Gastrocnemius medialis (tissue), 4 donors: ENCODE measurements at places on chromosomes 7 and 10. TPM values are rescaled to one million over a fixed set of nuclear protein-coding genes. Genes with fewer than 3 reads are reported as not detected.

ADIRF gene
- 51.2 TPM for total RNA-seq

DNA sequence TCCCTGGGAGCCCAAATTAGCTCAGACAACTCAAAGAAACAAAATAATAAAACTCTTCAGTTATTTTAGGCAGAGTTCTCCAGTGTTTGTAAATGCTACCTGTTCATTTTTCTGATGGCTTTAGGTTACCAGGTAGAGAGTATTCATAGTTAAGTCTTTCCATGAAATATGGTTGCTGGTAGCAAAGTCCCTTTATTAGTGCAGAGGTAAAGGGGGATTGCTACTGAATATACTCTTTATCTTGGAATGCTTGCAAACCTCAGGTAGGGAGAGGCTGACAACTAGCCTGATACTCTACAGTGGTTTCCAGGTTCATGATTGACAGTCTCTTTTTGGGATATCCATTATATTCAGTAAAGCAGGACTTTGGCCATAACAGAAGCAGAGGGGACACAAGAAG lies 6.5 kb downstream of the TAX1BP1 start:
- peaks cover 57% of the 10 kb centered on the region for H3K4me1 ChIP-seq
- H3K36me3 ChIP-seq: peaks cover 29% of the 10 kb centered on the region
- no peak overlapping the region for H3K4me3 ChIP-seq
- no peaks in the 10 kb centered on the region for H3K27me3 ChIP-seq
- no peak for DNase-seq

STAG3 gene
- not detected for total RNA-seq

PDZD7 gene
- not detected for total RNA-seq

GRCh38 chr10:11886138-11886474 lies 63.0 kb downstream of the PROSER2 start:
- DNase-seq: no peak
- no peaks in the 10 kb centered on the region for H3K27me3 ChIP-seq
- H3K36me3 ChIP-seq: no peaks in the 10 kb centered on the region
- H3K4me3 ChIP-seq: no peak overlapping the region
- no peak overlapping the region for H3K27ac ChIP-seq

DNA sequence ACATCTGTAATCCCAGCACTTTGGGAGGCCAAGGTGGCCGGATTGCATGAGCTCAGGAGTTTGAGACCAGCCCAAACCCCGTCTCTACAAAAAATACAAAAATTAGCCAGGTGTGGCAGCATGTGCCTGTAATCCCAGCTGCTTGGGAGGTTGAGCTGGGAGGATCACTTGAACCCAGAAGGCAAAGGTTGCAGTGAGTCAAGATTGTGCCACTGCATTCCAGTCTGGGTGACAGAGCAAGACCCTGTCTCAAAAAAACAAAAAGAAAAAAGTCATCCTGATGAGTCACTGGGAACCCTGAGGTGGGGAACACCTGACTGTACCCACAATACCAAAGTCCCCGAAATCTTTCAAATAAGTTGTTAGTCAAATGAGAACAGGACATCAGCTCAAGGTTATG lies 80.0 kb downstream of the NEBL start:
- H3K27ac ChIP-seq: no peak overlapping the region
- no peaks in the 10 kb centered on the region for H3K4me1 ChIP-seq
- DNase-seq: no peak
- no peak overlapping the region for H3K4me3 ChIP-seq
- no peaks in the 10 kb centered on the region for H3K27me3 ChIP-seq

GRCh38 chr10:128035557-128035973 lies 90.7 kb downstream of the MKI67 start:
- no peaks in the 10 kb centered on the region for H3K27me3 ChIP-seq
- no peaks in the 10 kb centered on the region for H3K4me1 ChIP-seq
- H3K36me3 ChIP-seq: no peaks in the 10 kb centered on the region
- no peak overlapping the region for H3K27ac ChIP-seq
- no peak for DNase-seq
- H3K4me3 ChIP-seq: no peak overlapping the region

DNA sequence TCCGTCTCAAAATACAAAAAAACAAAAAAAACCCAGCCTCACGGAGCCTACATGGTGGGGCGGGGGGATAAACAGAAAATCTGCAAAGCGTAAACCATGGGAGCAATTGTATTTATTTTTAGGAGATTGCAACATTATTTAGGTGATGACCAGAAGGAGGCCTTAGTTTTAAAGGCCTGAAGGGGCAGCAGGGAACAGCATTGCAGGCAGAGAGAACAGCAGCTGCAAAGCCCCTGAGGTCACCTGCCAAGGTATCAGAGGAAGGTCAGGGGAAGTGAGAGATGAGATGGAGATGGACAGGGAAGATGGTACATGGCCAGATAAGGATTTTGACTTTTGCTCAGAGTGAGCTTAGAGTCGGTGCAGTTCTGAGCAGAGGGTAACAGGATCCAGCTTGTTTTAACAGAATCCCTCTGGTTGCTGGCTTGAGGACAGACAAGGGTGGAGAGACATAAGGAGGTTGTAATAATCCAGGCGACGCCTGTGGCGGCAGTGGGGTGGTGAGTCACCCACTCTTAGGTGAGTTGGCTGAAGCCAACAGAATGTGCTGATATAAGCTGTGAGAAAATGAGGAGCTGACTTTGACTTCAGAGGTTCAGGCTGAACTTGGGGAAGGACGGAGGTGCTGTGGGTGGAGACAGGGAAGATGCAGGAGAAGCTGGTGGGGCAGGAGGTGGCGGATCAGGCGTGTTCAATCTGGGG lies 82.3 kb upstream of the GTF2I start:
- no peak for DNase-seq
- H3K36me3 ChIP-seq: no peaks in the 10 kb centered on the region
- no peak overlapping the region for H3K4me3 ChIP-seq
- H3K27ac ChIP-seq: no peak overlapping the region
- no peaks in the 10 kb centered on the region for H3K4me1 ChIP-seq
- no peaks in the 10 kb centered on the region for H3K27me3 ChIP-seq

GRCh38 chr10:84258034-84258695 lies 13.3 kb downstream of the RGR start:
- no peak overlapping the region for H3K4me3 ChIP-seq
- no peaks in the 10 kb centered on the region for H3K4me1 ChIP-seq
- no peak for DNase-seq
- no peaks in the 10 kb centered on the region for H3K36me3 ChIP-seq
- H3K27me3 ChIP-seq: peaks cover 11% of the 10 kb centered on the region
- no peak overlapping the region for H3K27ac ChIP-seq

DNA sequence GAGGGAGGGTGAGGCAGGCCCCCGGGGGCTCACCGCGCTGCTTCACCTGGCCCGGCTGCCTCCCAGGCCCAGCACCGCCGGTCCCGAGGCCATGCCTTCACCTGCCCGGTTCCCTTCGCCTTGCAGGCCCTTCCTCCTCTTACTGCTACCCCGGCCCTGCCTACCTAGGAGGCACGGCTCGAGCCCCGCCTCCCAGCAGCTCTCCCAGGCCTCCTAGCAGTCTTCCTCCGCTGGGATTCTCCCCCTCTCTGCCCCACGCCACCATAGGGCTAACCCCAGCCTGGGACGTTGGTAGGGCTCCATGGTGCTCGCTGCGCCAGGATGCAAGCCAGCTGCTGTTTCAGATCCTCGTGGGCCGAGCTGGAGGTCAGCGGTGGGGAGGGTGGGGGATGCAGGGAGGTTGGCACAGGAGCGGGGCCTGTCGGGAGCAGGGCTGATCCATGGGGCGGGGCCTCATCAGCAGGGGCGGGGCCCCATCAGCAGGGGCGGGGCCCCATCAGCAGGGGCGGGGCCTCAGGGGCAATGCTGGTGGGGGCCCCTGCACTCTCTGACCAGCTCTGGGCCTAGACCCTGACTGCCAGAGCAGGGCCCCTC lies 63.3 kb downstream of the RASGEF1A start:
- H3K27ac ChIP-seq: no peak overlapping the region
- no peaks in the 10 kb centered on the region for H3K4me1 ChIP-seq
- H3K27me3 ChIP-seq: no peaks in the 10 kb centered on the region
- no peaks in the 10 kb centered on the region for H3K36me3 ChIP-seq
- DNase-seq: peak; percentile 13

SLC26A4 gene
- 0.20 TPM for total RNA-seq

SH2B2 gene
- 32.7 TPM for total RNA-seq
